ENCODE measurements at places on chromosomes 1 and 21. TPM values are rescaled to one million over a fixed set of nuclear protein-coding genes. Genes with fewer than 3 reads are reported as not detected.

CFHR2 gene
- not detected for total RNA-seq

DNA sequence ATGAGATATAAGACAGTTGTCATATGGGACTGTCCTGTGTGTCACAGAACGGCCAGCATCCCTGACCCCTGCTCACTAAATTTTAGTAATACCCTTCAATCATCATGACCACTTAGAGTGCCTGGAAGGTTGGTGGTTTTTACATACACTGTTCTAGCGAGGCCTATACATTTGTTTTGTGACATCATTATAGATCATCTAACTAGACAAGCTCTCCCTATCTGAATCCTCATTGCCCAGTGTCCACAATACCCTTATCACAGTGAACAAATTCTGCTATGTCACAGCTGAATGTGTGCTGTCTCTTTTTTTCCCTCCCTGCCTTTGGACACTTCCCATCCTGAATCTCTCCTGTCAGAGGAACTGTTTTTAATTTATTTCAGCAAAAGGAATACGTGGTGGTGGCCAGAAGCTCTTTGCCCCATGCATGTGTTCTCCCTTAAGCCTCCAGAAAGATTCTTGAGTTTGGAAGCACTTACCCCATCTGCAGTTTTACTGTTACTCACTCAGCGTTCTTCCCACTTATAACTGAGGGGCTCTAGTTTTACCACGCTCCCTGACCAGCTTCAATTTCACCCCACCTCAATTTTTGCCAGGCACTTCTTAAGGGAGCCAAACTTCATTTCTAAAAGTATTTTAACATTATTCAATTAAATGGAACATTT, 70.3 kb downstream of the OLFML2B start:
- no peaks in the 10 kb centered on the region for H3K27me3 ChIP-seq
- no peak for DNase-seq
- H3K36me3 ChIP-seq: no peaks in the 10 kb centered on the region
- peak overlapping the region; percentile 94 for H3K27ac ChIP-seq
- H3K4me3 ChIP-seq: no peak overlapping the region

SELL gene
- total RNA-seq: not detected

DNA sequence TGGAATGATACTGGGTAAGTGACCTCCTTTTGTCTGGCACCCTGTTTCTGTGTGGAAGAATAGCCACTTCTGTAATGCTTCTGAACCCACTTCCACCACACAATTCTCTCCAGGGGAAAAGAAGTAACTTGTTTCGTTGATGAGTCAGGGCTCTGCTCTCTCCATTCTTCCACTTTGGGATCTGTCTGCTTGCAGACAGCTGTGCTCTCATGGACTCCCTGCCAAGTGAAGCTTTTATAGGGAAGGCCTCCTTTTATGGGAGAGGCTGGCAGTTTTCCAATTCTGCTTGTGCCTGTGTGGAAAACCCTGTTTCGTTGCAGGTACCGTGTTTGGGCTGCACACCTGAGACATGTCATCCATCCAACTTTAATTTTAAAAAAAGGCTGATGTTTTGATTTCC, 130.7 kb downstream of the GIPC2 start:
- H3K27me3 ChIP-seq: peaks cover 13% of the 10 kb centered on the region
- H3K4me3 ChIP-seq: no peak overlapping the region
- no peaks in the 10 kb centered on the region for H3K36me3 ChIP-seq
- DNase-seq: no peak
- peaks cover 7% of the 10 kb centered on the region for H3K4me1 ChIP-seq
- no peak overlapping the region for H3K27ac ChIP-seq

DNA sequence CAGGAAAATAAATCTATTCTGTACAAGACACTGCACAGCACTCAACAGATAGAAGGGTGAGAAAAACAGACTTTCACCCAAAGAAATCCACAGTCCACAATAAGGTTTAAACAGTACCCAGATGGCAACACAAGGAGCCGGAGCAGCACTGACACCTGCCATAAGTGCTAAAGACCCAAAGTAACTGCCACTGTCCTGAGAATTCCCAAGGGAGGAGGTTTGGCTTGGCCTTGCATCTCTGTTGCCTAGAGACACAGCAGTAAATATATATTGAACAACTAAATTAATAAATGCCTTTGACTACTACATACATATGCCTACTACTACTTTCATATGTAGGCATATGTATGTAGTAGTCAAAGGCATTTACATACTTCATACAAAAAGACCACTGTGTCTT, 68.0 kb downstream of the VAV3 start:
- no peaks in the 10 kb centered on the region for H3K36me3 ChIP-seq
- peaks cover 5% of the 10 kb centered on the region for H3K27me3 ChIP-seq
- H3K27ac ChIP-seq: no peak overlapping the region
- H3K4me1 ChIP-seq: peaks cover 7% of the 10 kb centered on the region
- DNase-seq: no peak
- H3K4me3 ChIP-seq: no peak overlapping the region

C1orf21 gene
- total RNA-seq: 15.5 TPM

Measured in chondrocyte (in vitro differentiated cells).